ENCODE measurements at places on chromosomes 4 and X.

- H3K27me3 ChIP-seq: no peaks in the 10 kb centered on the region
- H3K36me3 ChIP-seq: no peaks in the 10 kb centered on the region
- H3K4me1 ChIP-seq: no peaks in the 10 kb centered on the region
- no peak overlapping the region for H3K4me3 ChIP-seq
- H3K27ac ChIP-seq: no peak overlapping the region
These were observed 131.4 kb downstream of the KLHL13 start for GRCh38 chrX:117985241-117985640.

GRCh38 chrX:48999030-48999429, 3.0 kb downstream of the GRIPAP1 start:
- H3K27ac ChIP-seq: no peak overlapping the region
- DNase-seq: no peak
- no peaks in the 10 kb centered on the region for H3K27me3 ChIP-seq
- 0 out of 2 replicates have a peak, but pooled peaks cover 9% of the 10 kb centered on the region for H3K36me3 ChIP-seq

- no peaks in the 10 kb centered on the region for H3K27me3 ChIP-seq
- no peak overlapping the region for H3K4me3 ChIP-seq
- H3K36me3 ChIP-seq: peaks cover 15% of the 10 kb centered on the region
- H3K27ac ChIP-seq: no peak overlapping the region
These were observed 73.3 kb downstream of the MANBA start for GRCh38 chr4:102687373-102687981.

- no peak overlapping the region for H3K4me3 ChIP-seq
- H3K4me1 ChIP-seq: no peaks in the 10 kb centered on the region
- DNase-seq: no peak
- H3K36me3 ChIP-seq: no peaks in the 10 kb centered on the region
- no peak overlapping the region for H3K27ac ChIP-seq
- no peaks in the 10 kb centered on the region for H3K27me3 ChIP-seq
These were observed 868.0 kb downstream of the FAT4 start for GRCh38 chr4:126182786-126183185.

DNA sequence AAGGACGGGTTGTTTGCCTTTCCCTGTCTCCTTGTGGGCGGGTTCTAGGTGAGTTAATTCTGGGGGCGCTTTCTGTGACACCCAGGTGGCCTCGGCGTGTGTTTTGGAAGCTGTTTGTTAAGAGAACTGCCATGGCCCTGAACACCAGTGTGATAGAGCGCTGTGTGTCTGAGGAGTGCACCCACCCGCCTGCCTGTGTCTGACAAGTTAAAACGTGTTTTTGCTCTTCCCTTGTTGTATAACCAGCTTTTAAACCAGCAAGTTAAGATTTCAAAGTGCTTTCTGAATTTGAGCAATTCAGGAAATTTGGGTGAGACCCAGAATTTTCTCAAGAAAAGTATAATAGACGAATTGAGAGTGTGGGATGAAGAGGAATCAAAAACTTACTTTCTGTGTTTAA, 55.2 kb upstream of the HGFAC start:
- no peak overlapping the region for H3K4me3 ChIP-seq
- H3K4me1 ChIP-seq: peaks cover 22% of the 10 kb centered on the region
- no peak overlapping the region for H3K27ac ChIP-seq
- no peaks in the 10 kb centered on the region for H3K27me3 ChIP-seq

GRCh38 chr4:41460641-41461040, 77.3 kb upstream of the LIMCH1 start:
- H3K4me1 ChIP-seq: no peaks in the 10 kb centered on the region
- no peaks in the 10 kb centered on the region for H3K27me3 ChIP-seq
- no peak overlapping the region for H3K4me3 ChIP-seq

DNA sequence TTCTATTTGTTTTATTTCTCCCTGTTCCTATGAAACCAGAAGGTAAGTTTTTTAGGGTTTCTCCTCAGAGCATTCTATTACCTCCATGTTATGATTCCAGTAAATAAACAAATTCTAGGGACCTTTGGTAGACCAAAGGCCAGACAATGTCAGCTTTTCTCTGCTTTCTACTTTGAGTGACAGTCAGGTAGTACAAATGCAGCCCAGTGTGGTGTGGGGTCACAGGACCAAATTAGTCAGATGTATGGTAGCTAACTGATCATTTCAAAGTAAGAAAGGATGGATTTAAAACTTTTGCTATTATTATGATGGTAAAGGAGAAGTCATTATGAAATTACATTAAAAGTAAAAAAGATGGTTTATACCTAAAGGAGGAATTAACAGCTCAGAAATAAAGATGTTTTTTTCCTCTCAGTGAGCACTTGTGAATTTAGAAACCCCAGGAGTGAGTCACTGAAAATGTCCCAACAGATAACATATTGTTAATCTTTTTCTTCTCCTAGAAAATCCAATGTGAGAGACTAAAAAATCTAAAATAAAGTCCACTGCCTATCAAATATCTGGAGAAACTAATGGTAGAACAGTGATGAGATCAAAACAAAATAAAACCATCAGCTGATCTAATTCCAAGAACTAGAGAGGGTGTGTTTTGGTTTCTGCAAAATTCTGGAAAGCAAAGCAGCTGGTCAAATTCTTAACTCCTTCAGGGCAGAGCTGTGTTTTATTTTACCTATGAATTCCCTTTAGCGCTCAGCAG, 16.6 kb upstream of the KLHL2 start:
- no peaks in the 10 kb centered on the region for H3K4me1 ChIP-seq
- no peak overlapping the region for H3K4me3 ChIP-seq
- no peak overlapping the region for H3K27ac ChIP-seq
- H3K36me3 ChIP-seq: no peaks in the 10 kb centered on the region

- no peaks in the 10 kb centered on the region for H3K27me3 ChIP-seq
- H3K4me3 ChIP-seq: no peak overlapping the region
- no peak for DNase-seq
These were observed 9.2 kb upstream of the RNF150 start for GRCh38 chr4:141142423-141142822.

- H3K27me3 ChIP-seq: no peaks in the 10 kb centered on the region
- H3K4me3 ChIP-seq: no peak overlapping the region
- DNase-seq: no peak
- H3K36me3 ChIP-seq: no peaks in the 10 kb centered on the region
- no peak overlapping the region for H3K27ac ChIP-seq
- no peaks in the 10 kb centered on the region for H3K4me1 ChIP-seq
These were observed 164.1 kb upstream of the FAT1 start for GRCh38 chr4:186887752-186888151.

DNA sequence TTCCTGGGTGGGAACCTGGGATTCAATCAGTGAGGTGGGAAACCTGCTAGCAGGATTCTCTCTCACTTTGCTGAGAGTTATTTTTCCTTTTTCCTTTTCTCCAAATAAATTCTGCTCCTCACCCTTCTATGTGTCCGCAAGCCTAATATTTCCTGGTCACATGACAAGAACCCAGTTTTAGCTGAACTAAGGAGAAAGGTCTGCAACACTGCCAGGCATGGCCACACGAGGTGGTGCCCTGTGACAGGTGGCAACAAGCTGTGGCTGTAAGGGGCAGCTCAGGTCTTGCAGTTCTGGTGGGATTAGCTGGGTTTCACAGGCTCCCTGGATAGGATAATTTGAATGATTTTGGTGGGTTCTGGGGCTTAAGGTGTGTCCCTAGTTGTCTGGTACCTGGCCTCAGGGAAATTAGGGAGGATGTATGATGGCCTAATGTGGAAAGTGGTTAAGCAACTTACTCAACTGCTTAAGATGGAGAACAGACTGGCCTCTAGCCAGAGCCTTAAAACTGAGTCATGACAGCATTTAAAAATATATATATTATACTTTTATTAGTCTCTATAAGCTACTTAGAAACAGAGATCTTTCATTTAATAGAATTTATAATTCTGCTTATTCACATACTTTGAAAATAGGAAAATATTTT, 215.0 kb downstream of the IL15 start:
- no peaks in the 10 kb centered on the region for H3K27me3 ChIP-seq
- no peak overlapping the region for H3K4me3 ChIP-seq
- no peaks in the 10 kb centered on the region for H3K36me3 ChIP-seq

DNA sequence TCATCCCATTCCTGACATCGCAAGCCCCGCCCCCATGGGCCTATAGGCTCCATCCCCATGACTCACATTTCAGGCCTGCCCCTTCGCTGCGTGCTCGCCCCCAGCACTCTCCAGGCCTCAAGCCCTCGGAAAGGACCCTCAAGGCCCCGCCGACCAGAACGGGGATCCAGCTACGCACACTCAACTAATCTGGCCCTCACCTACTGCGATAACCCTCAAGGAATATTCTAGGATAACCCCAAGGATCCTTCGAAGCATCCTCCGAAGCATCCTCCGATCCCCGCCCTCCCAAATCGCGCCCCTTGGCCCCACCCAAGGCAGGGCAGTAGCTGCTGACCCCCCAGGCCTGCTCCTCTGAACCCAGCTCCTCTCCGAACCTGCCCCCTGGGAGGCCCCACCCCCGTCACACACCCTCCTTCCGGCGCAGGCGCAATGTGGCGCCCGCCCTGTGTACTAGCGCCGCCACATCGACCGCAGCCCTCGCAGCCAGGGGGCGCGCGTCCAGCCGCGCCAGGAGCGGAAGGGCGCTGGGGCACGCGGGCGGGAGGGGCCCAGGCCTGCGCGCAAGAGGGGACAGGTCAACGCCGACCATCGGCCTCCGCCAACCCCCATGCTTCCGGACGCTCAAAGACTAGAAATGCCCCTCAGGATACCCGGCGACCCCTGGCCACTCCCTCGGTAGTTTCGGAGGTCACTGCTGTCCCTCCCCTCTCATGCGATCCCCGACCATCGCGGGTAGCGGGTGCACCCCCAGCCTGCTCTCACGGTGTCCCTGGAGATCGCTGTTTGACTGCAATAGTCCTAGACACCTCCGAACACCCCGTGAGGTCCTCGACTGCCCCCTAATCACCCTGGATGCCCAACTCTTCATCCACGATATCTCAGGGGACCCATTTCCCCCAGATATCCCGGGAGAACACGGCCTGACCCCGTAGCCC, 6.4 kb upstream of the MAGIX start:
- peak overlapping the region; percentile 90 for H3K27ac ChIP-seq
- no peaks in the 10 kb centered on the region for H3K27me3 ChIP-seq
- peak; percentile 93 for DNase-seq
- H3K36me3 ChIP-seq: no peaks in the 10 kb centered on the region
- H3K4me1 ChIP-seq: peaks cover 17% of the 10 kb centered on the region

- H3K4me3 ChIP-seq: no peak within 1 kb of the TSS
- no peak for DNase-seq
- no peaks in the 10 kb centered on the region for H3K27me3 ChIP-seq
- no peak within 1 kb of the TSS for H3K27ac ChIP-seq
- no peaks in the 10 kb centered on the region for H3K4me1 ChIP-seq
- H3K36me3 ChIP-seq: no peaks in the 10 kb centered on the region
These were observed at the start of gene ARHGEF9 for GRCh38 chrX:63784902-63785707. Gene ARHGEF9, minus strand, starts transcription at chrX:63785214. Its CDS starts 69 bp downstream, at chrX:63785145.

GRCh38 chr4:74625981-74626380, 168.3 kb downstream of the BTC start:
- no peak overlapping the region for H3K4me3 ChIP-seq
- H3K4me1 ChIP-seq: no peaks in the 10 kb centered on the region
- H3K36me3 ChIP-seq: no peaks in the 10 kb centered on the region
- no peak for DNase-seq
- H3K27ac ChIP-seq: no peak overlapping the region

DNA sequence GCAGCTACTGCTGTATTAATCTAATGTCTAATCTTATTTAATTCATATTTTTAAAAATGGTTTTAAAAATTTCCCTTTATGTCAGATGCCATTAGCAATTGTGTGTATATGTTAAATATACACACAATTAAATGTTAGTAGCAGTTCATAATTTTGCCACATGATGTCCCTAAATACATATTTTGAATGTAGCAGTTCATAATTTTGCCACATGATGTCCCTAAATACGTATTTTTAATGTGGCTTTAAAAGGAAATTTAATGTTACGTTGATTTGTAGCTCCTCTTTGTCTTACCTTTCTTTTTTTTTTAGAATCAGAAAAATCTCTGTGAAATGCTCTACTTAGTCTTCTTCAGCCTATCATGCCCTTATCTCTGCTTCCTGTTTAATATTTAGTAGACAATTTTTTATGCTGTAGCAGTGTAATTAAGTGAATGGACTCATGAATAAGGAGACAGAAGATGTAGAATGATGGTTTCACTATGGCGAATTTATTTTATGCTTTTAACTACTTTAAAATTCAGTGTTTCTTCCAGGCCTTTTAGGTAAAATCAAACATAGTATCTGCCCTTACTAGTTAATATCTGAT, 26.1 kb downstream of the RBM46 start:
- H3K27me3 ChIP-seq: no peaks in the 10 kb centered on the region
- no peak overlapping the region for H3K4me3 ChIP-seq
- no peak overlapping the region for H3K27ac ChIP-seq
- DNase-seq: peak; percentile 86
- no peaks in the 10 kb centered on the region for H3K4me1 ChIP-seq
- no peaks in the 10 kb centered on the region for H3K36me3 ChIP-seq

- no peaks in the 10 kb centered on the region for H3K27me3 ChIP-seq
- H3K4me1 ChIP-seq: peaks cover 25% of the 10 kb centered on the region
- DNase-seq: no peak
- no peaks in the 10 kb centered on the region for H3K36me3 ChIP-seq
- H3K27ac ChIP-seq: no peak overlapping the region
These were observed 1.5 kb downstream of the RBPJ start for GRCh38 chr4:26322346-26322745.

GRCh38 chr4:73704314-73705055, 35.9 kb upstream of the CXCL8 start:
- no peaks in the 10 kb centered on the region for H3K4me1 ChIP-seq
- H3K36me3 ChIP-seq: no peaks in the 10 kb centered on the region
- no peaks in the 10 kb centered on the region for H3K27me3 ChIP-seq
- no peak overlapping the region for H3K4me3 ChIP-seq
- DNase-seq: no peak

DNA sequence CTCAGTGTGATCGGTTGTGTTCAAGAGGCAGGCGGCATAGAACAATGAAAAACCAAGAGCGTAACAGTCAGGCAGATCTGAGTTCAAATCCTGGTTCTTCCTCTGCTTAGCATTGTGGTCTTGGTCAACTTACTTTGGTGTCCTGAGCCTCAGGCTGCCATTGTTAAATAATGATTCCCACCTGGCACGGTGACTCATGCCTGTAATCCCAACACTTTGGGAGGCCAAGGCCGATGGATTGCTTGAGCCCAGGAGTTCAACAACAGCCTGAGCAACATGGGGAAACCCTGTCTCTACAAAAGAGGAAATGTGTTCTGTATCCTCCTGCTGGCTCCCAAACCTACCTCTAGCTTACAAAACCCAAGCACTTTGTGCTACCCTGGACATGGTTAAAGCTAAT, 129.0 kb upstream of the STX18 start:
- no peak for DNase-seq
- no peak overlapping the region for H3K27ac ChIP-seq
- no peaks in the 10 kb centered on the region for H3K36me3 ChIP-seq
- H3K27me3 ChIP-seq: no peaks in the 10 kb centered on the region
- H3K4me3 ChIP-seq: no peak overlapping the region

All from Karpas-422 (cell line).